ENCODE measurements at places on chromosomes 6 and 20. TPM values are rescaled to one million over a fixed set of nuclear protein-coding genes. Genes with fewer than 3 reads are reported as not detected.

GRCh38 chr6:50608421-50608820 is 104.9 kb upstream of the TFAP2D start:
- DNase-seq = no peak

DNA sequence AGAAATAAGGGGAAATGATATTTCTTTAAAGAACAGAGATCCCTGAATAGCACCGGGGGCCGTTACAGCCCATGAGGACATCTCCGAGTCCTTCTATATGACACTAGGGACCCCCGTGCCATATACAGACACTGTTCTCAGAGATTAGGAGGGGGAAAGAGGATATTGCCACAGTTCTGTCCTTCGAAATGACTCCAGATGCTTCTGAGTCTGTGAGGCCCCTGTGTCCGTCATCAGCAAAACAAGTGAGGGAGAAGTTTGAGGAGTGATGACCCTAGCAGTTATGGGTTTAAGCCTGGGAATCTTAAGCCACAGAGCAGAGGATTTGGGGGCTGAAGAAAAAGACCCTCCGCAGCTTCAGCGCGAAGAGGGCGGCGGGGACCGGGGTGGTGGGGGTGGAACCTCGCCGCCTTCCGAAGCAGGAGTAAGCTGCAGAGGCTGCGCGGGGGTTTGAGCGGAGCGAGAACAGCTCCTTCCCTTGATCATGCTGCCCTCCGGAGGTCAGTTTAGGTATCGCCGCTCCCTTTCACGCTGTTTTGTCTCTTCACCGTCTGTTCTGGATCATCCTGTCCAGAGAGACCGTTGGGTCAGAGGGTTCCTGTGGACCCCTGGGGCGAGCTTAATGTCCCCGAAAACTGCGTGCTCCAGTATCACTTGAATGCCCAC is 23.6 kb downstream of the VPS52 start:
- DNase-seq = peak; percentile 85

DNA sequence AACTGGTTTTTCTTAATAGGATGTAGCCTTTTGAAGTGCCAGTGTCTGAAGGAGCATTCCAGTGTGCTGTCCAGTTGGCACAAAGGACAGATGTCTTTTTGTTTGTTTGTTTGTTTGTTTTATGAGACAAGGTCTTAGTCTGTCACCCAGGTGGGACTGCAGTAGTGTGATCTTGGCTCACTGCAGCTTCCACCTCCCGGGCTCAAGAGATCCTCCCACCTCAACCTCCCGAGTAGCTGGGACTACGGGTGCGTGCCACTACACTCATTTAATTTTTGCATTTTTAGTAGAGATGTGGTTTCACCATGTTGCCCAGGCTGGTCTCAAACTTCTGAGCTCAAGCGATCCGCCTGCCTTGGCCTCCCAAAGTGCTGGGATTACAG is 27.7 kb downstream of the CDS2 start:
- no peak for DNase-seq

- no peak for DNase-seq
Observed at GRCh38 chr6:2480267-2480966, 235.0 kb upstream of the GMDS start.

GRCh38 chr6:117976030-117976651 is 69.1 kb downstream of the SLC35F1 start:
- DNase-seq = no peak

GRCh38 chr20:21096321-21097043 is 9.7 kb downstream of the LINC00237 start:
- DNase-seq = no peak

DNA sequence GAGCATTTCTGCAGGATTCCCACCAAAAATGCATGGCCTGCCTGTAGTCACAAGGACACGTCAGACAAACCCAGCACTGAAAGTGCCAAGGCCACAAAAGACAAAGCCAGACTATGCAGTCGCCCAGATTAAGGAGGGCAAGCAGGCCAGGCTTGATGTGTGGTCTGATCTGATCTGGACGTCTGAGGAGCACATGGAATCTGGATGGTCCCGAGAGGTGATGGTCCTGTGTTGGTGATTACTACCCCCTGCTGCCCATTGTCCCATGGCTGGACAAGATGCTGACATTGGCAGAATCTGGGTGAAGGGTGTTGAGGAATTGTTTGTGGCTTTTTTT is 17.1 kb downstream of the NPEPL1 start:
- DNase-seq = peak; percentile 1

- DNase-seq = no peak
Observed at GRCh38 chr6:17054647-17055046, 47.2 kb upstream of the STMND1 start.

DNA sequence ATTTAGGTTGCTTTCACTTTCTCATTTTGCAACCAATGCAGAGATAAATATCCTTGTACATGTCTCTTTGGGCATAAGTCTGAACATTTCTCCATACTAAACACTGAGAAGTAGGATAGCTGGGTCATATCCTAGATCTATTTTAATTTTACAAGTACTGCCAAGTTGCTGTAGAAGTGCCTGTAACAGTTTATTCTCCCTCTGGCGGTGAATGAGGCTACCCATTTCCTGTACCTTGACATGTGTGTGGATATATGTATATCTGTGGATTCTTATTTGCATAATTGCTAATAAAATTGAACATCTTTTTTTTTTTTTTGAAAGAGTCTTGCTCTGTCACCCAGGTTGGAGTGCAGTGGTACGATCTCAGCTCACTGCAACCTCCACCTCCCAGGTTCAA is 48.0 kb upstream of the PNRC1 start:
- no peak for DNase-seq

DNA sequence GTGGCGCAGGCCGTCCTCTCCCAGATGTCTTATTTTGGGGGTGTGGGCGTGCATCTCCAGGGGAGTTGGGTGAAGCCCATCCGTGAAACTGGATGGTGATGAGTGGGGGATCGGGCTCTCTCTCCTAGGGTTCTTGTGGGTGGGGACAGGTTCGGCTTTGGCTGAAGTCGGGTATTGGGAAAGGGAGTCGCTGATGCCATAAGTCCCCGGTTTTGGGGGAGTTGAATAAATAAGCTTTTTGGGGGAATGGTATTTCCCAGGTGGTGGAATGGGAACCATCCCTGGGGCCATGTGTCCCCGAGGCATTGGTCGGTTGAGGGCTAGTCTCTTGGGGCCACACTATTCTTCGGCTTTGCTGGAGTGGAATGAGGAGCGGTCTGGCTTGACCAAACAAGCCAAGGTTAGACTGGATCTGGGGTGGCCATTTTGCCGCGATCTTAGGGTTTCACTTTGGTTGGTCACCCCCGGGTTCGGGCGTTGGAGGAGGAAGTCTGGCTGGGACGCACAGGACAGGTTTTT is 481 bp downstream of the ZNF133 start:
- DNase-seq = no peak

The EPPIN gene
- total RNA-seq = not detected

The PPP1R3G gene
- 0.07 TPM for total RNA-seq

The OR2H2 gene
- total RNA-seq = not detected

The CGA gene
- not detected for total RNA-seq

Measured in activated naive CD4-positive, alpha-beta T cell treated with anti-CD3 and anti-CD28 coated beads, Interleukin-2, amount 50 U/mL, for 72 hours (primary cell).